ENCODE measurements at places on chromosomes 13 and 19. TPM values are rescaled to one million over a fixed set of nuclear protein-coding genes. Genes with fewer than 3 reads are reported as not detected.

Gene B3GNT8
- total RNA-seq, result 1.9 TPM

Gene SBK2
- not detected for total RNA-seq

Gene CPB2
- 0.36 TPM for total RNA-seq

Gene CATSPERD
- not detected for total RNA-seq

Gene NCAN
- total RNA-seq, result 35.3 TPM

Gene SIGLECL1
- not detected for total RNA-seq

Gene WDR87
- total RNA-seq, result 0.11 TPM

Gene KLK13
- total RNA-seq, result not detected

Gene DMKN
- not detected for total RNA-seq

Gene MYH14
- total RNA-seq, result 0.18 TPM

Gene INSL3
- total RNA-seq, result not detected

Gene TNNI3
- total RNA-seq, result not detected

Gene SPACA4
- not detected for total RNA-seq

Gene FAAP24
- 1.5 TPM for total RNA-seq

Gene ZNF77
- 9.6 TPM for total RNA-seq

Gene ZNF554
- 9.9 TPM for total RNA-seq

Gene PSG11
- 0.44 TPM for total RNA-seq

Gene ETHE1
- total RNA-seq, result 25.4 TPM
